ENCODE measurements at places on chromosomes 1 and 21.
A peak's percentile ranks its signal among the peaks of the same experiment; 100 is the strongest.

- peak; percentile 69 for DNase-seq
These were observed 263.7 kb downstream of the PTPRU start for GRCh38 chr1:29500041-29500440.

DNA sequence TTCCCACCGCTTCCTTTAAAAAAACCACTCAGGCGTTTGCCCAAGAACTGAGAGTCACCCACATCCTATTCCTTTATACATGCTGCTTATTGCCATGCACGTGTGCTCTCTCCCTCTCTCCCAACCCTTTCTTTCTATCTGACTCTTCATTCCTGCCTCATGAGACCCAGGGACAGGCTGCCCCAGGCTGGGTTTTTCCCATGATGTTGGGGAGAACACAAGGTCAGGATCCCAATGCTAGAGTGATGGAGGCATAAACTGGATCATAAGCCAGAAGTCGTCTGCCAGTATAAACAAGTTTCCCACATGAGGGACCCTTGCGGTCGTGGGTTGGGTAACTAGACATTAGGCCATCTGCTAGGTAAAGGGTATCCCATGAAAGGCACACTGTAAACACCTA, 64.9 kb downstream of the CD2 start:
- DNase-seq: no peak

DNA sequence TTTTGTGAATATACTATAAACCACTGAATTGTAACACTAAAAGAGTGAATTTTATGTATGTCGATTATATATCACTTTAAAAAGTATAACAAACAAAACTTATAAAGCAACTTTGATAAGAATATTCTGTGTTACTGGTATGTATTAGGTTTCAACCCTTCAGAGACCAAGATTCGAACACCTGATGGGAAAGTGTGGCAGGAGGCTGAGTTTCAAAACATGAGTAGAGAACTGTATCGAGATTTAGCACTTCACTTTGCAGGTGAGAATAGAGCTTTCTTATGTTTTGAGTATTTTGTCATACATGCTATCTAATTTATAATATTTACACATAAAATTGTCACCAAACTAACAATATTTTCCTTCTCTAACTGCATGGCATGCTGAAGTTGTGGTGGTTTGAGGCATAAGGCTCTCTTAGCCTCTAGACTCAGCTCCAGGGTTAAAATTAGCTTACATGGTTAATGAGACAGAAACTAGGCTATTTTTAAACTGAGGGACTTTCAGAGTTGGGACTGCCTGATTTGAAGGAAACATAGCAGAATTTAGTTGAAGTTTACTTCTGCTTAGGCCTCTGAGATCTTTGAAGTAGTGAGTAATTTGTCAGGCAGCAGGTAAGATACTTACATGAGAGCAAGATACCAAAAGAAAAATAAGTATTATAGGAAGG, 48.6 kb downstream of the CEP350 start:
- DNase-seq: no peak

DNA sequence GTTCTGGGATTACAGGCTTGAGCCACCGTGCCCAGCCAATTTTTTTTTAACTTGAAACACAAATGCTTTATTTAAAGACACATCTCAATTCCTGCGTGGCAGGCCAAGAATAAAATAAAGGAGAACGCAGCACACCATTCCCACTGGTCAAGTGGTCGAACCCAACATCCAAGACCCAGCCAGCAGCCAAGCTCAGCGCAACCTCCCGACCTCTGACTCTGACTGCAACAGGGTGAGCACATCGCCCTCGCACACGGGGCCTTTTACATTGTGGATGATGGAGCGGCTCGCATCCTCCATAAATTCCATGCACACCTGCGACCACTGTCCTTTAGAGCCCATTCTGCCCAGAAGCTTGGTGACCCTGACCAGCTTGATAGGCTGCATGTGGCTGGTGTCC, 5.5 kb upstream of the GUK1 start:
- DNase-seq: no peak

DNA sequence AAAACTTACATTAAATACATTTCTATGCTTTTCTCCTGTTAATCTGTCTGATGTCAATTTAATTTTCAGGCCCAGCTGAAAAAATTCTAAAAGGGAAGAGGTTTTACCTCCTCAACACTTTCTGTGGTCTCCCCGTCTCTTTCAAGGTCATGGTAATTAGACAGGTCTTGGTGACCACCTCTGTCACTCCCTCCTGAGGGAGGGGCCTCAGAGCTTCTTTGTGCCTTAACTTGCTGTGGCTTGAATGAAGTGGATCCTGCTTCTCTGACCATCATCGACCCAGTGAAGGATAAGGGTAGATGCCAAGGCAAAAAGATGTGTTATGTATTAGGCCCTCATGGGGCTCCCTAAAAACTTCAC, 40.8 kb upstream of the OSBPL9 start:
- DNase-seq: no peak

DNA sequence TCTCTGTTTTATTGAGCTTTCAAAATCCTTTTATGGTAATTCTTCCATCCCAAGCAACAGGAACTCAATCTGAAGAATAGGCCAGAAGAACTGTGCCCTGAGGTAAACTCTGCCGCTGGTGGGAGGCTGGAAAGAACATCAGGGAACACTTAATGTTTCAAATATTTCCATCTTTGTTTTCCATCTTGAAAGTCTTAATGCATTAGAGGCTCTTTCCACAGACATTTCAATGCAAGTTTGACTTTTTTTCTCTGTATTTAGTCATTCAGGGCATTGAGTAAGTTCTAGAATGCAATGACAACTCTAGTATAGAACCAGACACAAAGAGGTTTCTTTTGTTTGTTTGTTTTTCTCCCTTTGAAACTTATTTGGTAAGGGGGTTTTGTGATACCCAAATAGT, 61.5 kb downstream of the KIAA0040 start:
- DNase-seq: no peak

GRCh38 chr1:208652296-208653160, 408.3 kb upstream of the PLXNA2 start:
- no peak for DNase-seq

Data from suprapubic skin (tissue), 4 donors.